Activated CD4-positive, CD25-positive, alpha-beta regulatory T cell treated with anti-CD3 and anti-CD28 coated beads, Interleukin-2, amount 50 U/mL, for 16 hours (primary cell): ENCODE measurements at places on chromosomes 3 and 15.
A peak's percentile ranks its signal among the peaks of the same experiment; 100 is the strongest.

GRCh38 chr3:120705884-120706582 lies 24.0 kb upstream of the HGD start:
- no peak for DNase-seq

- DNase-seq: no peak
Measured at GRCh38 chr15:100890051-100890720, 10.6 kb downstream of the ALDH1A3 start.

DNA sequence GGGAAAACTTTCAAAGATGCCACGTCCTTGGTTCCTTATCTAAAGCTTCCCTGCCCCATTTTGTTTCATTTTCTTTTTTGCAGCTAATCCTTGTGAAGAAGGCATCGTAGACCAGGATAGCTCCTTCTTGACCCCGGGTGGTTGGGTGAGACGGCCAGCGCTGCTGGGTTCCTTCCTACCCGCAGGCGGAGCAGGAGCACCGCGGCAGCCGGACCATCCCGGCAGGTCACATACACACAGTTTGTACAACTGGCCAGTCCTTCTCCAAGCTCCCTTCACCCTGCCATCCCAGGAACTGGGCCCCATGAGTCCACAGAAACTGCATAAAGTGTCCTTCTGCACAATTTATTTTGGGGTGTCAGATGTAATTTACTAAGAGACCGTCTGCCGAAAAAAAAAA lies 83.9 kb downstream of the MEGF11 start:
- no peak for DNase-seq

- no peak for DNase-seq
Measured at GRCh38 chr3:191398607-191399006, 62.4 kb upstream of the PYDC2 start.

GRCh38 chr15:40413036-40413435 lies 7.4 kb downstream of the IVD start:
- no peak for DNase-seq

- DNase-seq: peak; percentile 11
Measured at GRCh38 chr3:115790759-115791158, 167.4 kb downstream of the GAP43 start.

DNA sequence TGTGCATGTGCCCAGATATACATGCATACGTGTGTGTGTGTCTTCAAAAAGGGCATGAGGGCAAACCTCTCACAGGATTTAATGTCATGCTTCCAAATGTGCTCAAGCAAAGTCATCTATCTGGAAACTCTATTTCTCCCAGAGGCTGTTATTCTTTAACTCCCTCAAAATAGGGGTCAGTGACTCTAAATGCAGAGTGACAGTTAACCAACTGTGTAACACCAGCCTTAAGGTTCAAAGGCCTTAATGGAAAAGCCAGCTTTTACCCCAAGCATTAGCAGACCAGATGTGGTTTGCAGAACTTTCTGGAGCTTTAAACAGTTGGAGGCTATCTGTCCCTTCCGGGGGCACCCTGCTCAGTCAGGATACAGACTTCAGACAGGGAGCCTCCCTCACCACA lies 70.4 kb upstream of the SLC7A14 start:
- DNase-seq: no peak

DNA sequence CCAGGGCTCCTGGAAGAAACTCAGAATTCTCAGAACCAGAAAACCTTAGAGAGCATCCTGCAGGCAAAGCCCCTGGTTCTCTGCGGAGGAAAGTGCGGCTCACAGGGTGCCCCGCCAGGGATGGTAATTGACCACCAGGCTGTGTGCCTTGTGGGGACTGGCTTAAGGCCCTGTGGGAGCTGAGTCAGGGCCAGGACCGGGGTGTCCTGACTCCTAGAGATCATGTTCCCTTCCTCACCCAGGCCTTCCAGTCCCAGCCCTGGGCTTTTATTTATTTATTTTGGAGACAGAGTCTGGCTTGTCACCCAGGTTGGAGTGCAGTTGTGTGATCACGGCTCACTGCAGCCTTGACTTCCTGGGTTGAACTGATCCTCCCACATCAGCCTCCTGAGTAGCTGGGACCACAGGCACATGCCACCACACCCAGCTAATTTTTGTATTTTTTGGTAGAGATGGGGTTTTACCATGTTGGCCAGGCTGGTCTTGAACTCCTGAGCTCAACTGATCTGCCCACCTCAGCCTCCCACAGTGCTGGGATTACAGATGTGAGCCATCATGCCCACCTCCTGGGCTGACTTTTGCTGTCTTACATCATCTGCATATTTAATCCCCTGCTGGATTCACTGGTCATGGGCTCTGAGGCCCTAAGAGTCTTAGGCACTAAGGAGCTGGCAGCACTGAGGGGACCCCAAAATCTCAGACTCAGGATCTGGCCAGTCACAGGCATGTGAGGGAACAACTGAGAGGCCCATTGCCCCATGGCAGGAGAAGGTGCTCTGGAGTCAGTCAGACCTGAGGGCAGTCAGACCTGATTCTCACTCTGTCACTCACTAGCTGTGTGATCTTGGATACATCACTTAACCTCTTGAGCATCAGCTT lies 20.4 kb upstream of the LAMP3 start:
- DNase-seq: no peak

GRCh38 chr15:52295421-52296001 lies at the start of gene MYO5C:
Gene MYO5C, minus strand, starts transcription at chr15:52295804. Its CDS starts 168 bp downstream, at chr15:52295636.
- no peak for DNase-seq

DNA sequence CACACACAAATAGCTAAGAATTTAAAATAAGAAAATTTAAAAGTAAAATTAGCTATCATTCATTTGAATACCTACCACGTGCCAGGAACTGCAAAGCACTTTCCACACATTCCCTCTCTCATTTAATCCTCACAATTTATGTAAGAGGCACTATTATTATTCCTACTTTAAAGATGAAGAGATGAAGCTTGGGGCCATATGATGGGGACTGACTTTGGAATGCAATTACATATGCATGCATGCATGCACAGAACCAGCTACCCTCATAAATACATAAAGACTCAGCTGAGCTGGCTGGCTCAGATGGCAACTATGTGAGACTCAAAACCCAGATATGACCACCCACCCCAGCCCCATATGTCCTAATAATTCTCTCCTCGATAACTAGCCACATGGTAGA lies 31.7 kb upstream of the THUMPD3 start:
- no peak for DNase-seq

GRCh38 chr15:36694574-36694973 lies 115.1 kb downstream of the CDIN1 start:
- DNase-seq: no peak

DNA sequence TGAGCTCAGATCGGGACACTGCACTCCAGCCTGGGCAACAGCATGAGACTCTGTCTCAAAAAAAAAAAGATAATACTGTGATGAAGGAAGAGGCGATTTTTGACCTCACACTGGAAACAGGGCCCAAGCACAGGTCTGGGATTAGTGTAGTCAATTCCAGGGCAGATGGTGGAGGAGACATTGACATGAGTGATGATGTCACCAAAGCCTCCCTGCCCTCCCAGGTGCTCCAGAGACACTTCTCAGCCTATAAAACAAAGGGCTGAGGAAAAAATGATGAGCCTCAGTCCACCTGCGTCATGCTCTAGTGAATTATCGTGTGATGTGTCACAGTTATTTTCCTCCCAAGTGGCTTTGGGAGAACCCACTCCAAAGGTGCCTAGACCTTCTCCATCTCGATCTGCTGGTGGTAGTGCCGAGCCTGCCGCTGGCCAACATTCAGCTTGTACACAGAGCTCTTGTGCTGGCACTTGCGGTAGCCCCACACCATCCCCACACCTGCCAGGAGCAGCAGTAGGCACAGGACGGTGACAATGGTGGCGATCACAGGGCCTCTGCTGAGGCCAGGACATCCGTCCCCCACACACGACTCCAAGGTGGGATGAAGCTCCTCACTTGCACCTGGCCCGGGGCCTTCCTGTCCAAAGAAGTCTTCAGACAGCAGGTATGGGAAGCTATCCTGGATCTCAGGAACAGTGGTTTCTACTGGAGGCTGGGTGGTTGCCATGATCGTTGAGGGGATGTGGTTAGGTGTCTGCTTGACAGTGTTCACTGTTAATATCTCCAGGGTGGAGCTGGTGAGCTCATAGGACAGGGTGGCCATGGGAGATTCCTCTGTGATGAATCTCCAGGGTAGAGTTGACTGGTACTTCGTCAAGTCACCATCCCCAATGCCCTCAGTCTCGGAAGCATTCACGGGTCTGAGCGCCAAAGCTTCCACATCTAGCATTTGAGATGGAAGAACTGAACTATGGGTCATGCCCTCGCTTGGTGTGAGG lies 38.8 kb downstream of the CRTAP start:
- DNase-seq: no peak

DNA sequence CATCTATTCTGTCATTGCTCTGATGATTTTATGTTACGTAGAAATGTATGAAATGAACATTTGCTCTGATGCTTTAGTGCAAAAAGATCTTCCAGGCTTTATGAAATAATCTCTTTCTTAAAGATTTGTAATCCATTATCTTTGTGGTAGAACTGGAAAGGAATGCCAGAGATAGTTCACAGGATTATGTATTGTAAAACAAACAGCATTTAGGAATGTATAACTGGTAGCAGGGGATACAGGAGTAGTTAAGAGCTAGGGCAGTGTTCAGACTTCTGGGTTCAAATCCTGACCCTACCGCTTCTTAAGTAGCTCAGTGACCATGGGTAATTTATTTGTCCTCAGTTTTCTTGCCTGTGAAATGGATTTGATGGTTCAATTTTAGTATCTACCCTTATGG lies 429.8 kb upstream of the TPM1 start:
- DNase-seq: no peak

DNA sequence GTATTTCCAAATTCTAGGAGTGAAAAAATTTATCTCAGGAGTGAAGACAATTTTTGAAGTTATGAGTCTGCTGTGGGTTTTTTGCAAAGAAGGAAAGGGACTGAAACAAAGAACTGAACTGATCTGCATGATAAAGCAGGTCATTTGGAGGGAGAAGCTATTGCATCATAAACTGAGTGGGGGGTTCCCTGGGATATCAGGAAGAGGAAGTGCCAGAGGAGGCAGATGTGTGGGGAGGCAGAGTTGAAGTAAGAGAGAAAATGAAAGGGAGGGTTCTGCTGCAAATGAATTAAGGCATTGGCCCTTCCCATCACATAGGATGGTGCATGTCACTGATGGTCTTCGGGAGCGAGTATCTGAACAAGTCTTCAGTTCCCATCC lies 379.2 kb downstream of the VPS13C start:
- no peak for DNase-seq
